CD4-positive, CD25-positive, alpha-beta regulatory T cell (primary cell): ENCODE measurements at places on chromosomes 3 and 15.

DNA sequence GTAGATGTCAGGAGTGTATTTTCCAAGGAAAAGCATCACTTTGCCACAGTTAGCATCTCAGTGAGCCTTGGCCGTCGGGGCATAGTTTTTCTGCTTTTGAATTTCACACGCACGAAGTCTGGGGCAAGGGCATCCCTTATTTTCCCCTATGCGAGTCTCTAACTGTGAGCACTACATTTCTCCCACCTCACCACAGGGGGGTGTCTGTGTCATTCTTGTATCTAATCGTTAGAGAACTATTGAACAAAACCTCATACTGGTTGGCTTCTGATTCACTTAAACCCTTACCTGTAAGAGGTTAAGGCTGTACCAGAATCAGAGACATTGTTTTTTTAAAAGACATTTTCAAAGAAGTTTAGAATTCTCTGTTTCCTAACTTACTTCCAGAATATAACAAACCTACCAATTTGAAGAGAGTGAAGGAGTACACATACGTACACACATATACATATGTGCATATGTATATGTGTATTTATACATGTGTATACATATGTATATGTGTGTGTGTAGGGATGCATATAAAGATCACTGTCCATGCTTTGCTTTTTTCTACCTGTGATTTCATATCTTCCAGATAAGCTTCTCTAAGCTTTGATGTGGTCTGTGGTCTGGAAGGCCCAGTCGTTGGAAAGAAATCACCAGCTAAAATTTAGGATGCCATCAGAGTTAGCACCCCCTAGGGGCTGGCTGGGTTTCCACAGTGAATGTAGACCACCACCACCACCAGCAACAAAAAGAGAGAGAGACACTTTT is 49.4 kb downstream of the MYZAP start:
- peak; percentile 41 for DNase-seq

DNA sequence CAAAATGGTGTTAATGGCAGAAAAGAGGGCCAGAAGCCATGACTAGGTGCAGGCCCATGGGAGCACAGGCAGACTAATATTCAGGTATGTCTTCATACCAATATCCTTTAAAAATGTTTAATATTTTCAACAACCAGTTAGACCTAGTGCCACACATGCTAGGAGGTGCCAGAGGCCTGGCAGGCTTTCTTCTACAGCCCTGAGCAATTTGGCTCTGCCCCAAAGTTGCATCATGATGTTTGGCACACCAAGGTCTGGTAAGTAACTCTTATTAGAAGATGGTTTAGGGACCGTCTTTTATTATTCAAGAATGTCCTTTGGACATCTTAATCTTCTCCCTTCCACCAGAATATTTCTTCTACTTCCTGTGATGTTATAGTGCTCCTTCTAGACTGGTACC is 34.8 kb downstream of the MITF start:
- no peak for DNase-seq

DNA sequence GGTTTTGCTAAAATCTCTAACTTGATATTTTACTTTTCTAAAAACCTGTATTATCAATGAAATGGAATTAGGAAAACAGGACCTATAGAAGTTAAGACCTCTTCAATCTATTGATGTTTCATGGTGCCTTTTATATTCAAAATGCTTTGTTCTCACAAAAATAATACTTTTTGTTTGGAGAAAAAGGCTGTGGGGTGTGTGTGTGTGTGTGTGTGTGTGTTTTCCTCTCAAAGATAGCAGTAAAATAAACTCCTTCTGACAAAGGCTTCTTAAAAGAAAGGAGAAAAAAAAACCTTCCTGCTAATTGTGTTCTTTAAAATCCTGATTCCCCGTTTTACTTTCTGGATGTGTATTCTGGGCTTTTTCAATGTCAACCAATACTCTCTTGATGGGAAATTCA is 54.5 kb downstream of the RBM6 start:
- no peak for DNase-seq

DNA sequence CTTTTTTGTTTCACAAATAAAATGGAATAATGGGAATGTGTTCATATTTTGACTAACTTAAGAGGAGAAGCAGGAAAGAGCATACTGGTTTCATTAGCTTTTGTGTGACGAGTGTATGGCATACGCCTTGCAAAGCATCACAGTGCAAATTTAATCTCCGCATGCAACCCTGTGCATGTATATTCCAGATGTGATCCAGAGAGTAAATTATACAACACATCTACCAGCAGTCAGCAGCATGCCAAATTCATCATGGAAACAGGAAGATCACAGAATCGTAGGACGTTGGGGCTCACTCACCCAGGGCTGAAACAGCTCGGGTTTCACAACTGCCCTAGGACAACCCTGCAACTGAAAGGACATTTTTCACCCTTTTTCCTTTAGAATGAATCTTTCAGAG is 53.4 kb downstream of the ADAMTS9 start:
- no peak for DNase-seq

- no peak for DNase-seq
Measured at GRCh38 chr15:61831505-61831921, 228.7 kb downstream of the VPS13C start.

- DNase-seq = no peak
Measured at GRCh38 chr15:78004919-78005634, 72.4 kb downstream of the TBC1D2B start.

- no peak for DNase-seq
Measured at GRCh38 chr15:90055182-90055581, 47.1 kb downstream of the IDH2 start.

DNA sequence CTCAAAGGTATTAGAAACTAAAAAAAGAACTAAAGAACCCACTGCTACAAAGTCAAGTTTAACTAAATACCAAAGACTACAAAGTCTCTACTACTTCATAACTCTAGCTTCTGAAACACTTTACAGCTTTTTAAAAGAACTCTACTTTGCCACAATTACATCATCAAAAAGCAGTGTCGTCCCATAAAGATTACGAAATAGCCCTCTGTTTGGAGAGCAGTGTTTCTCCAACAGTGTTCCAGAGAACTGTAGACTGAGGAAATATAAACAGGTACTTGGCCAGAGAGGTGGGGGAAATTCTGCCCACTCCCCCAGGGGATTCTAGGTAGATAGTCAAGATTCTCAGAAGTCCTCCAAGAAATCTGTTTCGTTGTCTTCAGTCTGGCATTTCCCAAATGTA is 225.6 kb downstream of the PDZRN3 start:
- DNase-seq = no peak

GRCh38 chr15:36884936-36885635 is 215.3 kb downstream of the MEIS2 start:
- no peak for DNase-seq

GRCh38 chr3:60588806-60589205 is 662.4 kb downstream of the FHIT start:
- DNase-seq = no peak

DNA sequence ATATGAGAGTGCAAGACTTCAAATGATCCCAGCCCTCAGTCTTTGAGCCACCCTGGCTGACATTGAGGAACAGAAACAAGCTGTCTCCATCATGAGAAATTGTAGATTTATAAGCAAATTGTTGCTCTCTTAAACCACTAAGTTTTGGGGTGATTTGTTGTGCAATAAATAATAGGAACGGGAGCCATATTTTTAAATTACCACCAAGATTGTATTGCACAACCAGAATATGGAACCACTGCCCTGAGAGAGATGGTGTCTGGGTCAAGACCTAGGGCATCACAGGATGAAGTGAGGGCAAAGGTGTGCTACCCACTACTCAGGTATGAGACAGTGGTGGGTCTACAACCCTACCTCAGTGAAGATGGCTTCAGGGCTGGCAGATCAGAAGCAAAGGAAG is 2.3 kb upstream of the CFAP92 start:
- no peak for DNase-seq
